AG09319 (cell line): ENCODE measurements at places on chromosomes 12 and 14.
A peak's percentile ranks its signal among the peaks of the same experiment; 100 is the strongest.

DNA sequence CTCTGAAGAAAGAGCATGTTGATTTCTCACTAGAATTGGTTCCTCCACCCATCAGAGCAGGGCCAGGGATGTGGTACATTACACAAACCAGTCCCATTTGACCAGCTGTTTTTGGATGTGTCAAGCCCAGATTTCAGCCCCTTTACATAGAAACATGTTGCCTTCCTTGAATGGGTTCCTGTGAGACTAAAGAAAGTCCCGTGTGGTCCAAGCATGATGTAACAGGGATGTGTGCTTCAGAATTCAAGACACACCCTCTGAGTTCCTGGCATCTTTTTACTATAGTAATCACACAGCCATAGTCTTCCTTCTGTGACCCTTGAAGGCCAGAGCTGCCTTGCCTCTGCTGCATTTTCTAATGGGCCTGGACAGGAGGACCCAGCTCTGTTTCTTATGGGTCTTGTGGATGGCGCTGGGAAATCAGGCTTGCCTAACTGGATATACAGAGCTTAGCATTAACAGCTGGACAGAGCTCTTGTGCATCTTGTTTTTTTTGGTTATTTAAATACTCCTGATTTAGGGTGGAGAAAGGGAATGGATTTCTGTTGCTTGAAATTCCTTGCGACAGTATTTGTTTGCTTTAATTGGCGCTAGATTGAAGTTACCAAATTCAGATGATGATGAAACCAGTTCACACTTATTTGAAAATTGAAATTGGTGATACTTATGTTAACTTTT lies 341.0 kb downstream of the ZFP36L1 start:
- peak; percentile 79 for DNase-seq

- DNase-seq: no peak
These were observed 862.5 kb upstream of the USP15 start for GRCh38 chr12:61397668-61398067.

- no peak for DNase-seq
These were observed 76.1 kb downstream of the SLC25A47 start for GRCh38 chr14:100399052-100399849.

- DNase-seq: no peak
These were observed 10.4 kb downstream of the TMEM229B start for GRCh38 chr14:67477926-67478799.

GRCh38 chr14:63952933-63953437 lies 100.2 kb downstream of the SYNE2 start:
- DNase-seq: peak; percentile 5

GRCh38 chr12:40892528-40892927 lies 200.3 kb downstream of the CNTN1 start:
- no peak for DNase-seq

- DNase-seq: peak; percentile 56
These were observed 172.7 kb downstream of the CAND1 start for GRCh38 chr12:67441736-67442346.

- no peak for DNase-seq
These were observed 30.1 kb downstream of the VRK1 start for GRCh38 chr14:96827290-96827689.

DNA sequence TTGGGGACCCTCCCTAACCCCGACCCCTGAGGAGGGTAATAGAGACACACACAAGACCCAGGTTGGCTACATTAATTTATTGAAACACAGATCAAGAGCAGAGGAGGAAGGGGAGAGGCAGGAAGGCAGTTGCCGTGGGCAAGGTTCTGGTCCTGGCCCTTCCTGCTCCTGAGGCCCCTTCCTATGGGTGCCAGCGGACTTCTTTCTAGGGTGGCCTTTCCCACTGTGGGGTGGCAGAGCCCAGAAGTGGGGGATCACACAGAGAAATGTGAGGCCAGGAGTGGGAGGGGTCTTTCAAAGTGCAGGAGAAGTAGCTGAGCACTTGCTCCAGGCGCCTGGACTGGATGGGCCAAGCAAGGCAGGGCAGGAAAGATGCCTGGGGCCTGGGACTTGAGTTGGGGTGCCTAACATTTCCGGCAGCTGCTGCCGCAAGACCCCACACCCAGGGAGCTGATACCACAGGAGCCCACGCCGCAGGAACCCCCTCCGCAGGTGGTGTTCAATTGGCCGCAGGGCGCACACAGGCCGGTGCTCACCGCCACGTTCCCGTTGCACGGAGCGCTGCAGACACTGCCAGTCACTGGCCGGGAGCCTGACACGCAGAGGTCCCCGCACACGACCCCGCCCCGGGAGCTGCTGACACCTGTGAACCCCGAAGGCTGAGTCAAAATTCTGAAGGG lies 5.3 kb downstream of the KRT81 start:
- no peak for DNase-seq

DNA sequence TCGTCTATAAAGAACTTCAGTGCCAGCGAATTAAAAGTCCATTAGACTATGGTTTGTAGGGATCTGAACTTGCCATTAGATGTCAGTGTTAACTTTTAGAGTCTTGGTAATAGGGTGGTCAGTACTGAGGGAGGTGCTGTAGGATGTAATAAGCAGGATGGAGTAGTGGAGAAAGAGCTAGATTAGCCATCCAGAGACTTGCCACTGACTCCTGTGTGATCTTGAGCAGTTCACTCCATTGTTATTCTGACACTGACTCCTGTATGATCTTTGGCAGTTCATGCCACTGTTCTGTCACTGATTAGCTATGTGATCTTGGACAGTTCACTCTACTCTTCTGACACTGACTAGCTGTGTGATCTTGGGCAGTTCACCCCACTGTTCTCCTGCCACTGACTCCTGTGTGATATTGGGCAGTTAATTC lies 133.6 kb downstream of the TTLL5 start:
- peak; percentile 48 for DNase-seq

GRCh38 chr12:113273053-113273725 lies 51.9 kb downstream of the TPCN1 start:
- DNase-seq: no peak

- no peak for DNase-seq
These were observed 458.8 kb upstream of the NOVA1 start for GRCh38 chr14:27056586-27056985.

DNA sequence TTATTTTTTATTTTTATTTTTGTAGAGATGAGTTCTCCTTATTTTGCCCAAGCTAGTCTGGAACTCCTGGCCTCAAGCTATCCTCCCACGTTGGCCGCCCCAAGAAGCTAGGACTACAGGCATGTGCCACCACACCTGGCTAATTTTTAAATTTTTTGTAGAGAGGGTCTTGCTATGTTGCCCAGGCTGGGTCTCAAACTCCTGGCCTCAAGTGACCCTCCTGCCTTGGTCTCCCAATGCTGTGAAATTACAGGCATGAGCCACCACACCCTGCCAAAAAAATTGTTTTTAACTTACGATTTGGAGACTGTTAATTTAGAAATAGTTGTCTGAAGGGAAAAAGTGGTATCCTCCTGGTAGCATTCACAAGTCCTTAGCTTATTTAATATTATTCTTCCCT lies 120.7 kb downstream of the PPM1H start:
- no peak for DNase-seq

DNA sequence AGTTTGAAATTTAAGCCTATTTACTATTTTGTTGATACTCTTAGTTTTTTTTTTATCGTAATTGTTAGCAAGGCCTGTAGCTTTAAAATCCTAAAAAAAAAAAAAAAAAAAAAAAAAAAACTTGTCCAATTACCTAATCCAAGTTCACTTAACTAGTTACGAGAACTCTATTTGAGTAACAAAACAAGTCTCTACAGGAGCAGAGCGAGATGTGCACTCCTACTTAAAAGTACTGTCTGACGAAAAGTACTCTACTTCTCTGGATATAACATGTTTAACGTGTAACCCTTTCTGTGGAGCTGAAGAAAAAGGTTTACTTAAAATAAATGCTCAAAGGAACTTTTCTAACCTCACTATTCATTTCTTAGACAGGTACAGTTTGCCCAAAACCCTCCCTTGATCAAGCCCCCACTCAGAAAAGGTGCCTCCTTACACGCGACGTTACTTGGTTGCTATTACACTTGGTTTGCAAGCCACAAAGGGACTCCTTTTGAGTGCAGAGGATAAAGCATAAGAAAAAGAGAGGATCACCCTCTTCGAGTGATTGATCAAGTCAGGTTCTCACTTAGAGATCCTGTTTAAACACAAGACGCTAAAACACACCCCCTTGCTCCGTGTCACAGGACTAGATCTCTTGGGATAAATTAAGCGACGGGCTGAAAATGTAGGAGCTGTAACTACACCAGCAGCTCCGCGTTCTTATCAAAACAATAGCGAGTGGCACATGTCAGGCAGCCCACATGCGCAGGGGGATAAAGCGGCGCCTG lies 2.2 kb downstream of the BAZ1A start:
- no peak for DNase-seq

GRCh38 chr14:21070083-21070609 lies at the start of gene ARHGEF40:
TSS of gene ARHGEF40 (plus strand) at chr14:21070304. CDS start at chr14:21070397, 93 bp downstream.
- no peak for DNase-seq

DNA sequence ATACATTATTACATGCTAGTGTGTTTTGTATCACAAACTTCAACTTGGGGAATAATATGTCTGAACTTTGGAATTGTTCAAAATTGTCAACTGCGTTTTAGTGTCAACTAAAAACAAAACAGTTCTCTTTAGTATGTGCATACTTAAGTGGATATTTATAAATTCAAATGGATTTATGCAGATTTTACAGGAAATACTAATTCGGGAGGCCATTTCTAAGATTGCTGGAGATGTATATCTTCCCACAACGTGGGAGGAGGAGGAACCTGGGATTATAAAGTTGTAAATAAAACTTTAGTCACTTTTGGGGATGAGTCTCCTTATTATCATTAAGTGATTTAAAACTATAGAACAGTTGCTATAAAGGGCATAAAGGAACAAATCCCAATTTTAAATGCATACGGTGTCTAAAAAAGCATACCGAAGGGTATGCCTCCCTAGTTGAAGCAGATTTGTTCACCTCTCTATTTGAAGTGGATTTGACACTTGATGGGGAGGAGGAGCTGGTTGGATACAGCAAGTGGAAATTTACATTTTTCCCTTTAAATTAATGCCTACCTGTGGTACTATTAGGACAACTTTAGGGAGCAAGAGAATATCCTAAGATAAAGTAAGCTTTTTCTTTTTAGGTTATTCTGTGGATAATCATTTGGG lies 2.7 kb downstream of the PDE3A start:
- no peak for DNase-seq

- DNase-seq: no peak
These were observed 17.7 kb upstream of the HNF1A start for GRCh38 chr12:120960657-120961056.

GRCh38 chr12:65999564-66000280 lies 130.8 kb downstream of the LLPH start:
- DNase-seq: no peak

- no peak for DNase-seq
These were observed 414.3 kb downstream of the TMEM121 start for GRCh38 chr14:105940534-105941225.

DNA sequence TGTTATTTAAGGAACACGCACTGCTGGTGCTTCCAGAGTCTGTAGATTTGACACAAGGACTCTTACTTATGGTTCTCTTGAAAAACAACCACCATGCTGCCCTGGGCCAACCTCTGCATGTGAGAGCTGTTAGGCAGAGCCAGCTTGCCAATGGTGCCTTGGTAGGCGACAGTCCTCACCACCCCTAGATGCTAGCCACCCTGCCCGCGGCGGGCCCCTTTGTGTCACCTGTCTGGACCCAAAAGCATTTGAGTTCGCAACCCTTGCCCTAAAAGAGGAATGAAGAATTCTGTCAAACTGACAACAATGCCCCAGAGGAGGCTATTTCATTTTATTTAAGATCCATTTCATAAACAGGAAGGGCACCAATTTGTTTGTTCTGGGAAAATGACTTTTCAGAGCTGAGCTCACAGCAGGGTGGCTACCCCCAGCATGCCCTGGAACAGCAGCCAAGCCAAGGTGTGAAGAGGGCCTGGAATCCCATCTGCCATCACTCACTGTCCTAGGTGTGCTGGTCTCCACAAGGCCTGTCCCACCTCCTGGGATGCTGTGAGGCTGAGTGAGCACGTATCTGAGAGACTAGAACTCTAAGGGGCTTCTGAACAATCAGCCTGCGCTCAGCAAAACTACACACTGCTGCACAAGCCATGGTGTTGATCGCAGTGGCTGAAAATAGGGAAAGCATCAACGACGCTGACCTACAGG lies 63.8 kb upstream of the FZD10 start:
- no peak for DNase-seq

GRCh38 chr12:129994634-129995033 lies 90.8 kb upstream of the TMEM132D start:
- no peak for DNase-seq

GRCh38 chr14:98878282-98878681 lies 393.7 kb downstream of the BCL11B start:
- no peak for DNase-seq

DNA sequence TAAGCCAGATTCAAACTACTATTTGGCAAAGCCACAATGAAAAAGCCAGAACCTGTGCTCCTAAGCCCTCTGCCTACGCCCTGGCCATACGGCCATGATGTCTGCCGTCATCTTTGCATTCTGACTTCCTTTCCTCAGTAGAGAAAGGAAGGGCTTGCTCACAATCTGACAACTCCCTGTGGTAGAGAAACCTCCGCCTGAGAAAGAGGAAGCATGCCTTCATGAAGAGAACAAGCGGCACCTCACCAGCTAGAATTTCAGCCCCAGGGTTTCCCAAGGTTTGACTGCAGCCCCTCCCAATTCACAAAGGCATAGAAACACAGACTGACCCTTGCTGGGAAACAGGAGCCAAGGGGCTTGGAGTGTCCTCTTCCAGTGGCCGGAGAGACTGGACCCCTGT lies 25.7 kb downstream of the TEP1 start:
- DNase-seq: no peak

DNA sequence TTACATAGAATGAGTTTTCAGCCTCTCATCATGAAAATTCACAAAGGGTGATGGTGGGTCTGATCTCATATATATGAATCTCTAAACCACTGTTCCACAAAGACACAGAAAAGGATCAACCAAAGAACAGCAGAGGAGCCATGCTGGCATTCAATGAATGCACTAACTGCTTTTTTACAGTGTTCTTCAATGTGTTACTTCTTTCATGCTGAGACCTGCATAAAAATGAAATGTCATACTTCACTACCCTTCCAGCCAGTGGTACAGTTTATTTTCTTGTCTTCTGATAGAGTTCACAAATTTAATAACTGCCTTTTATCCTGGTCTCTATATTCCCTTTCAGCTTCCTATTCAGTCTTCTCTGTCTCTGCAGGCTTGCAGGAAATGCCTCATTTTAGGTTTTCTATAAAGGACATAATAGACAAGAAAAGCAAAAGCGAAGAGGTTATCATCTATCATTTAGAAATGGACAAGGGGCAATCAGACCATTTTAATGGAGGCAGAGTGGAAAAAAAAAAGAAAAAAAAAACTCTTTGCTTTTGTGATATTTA lies 836.7 kb upstream of the FOXG1 start:
- no peak for DNase-seq

- no peak for DNase-seq
These were observed 10.8 kb downstream of the GALNT9 start for GRCh38 chr12:132318618-132319033.

- DNase-seq: no peak
These were observed 10.2 kb upstream of the EMP1 start for GRCh38 chr12:13186302-13186701.

DNA sequence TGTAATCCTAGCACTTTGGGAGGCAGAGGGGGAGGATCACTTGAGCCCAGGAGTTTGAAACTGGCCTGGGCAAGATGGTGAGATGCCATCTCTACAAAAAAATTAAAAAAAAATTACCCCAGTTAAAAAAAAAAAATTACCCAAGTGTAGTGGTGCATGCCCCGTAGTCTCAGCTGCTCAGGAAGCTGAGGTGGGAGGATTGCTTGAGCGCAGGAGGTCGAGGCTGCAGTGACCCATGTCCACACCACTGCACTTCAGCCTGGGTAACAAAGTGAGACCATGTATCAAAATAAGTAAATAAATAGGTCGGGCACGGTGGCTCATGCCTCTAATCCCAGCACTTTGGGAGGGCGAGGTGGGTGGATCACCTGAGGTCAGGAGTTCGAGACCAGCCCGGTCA lies 128.8 kb downstream of the VRK1 start:
- DNase-seq: no peak
